ENCODE measurements at places on chromosomes 6 and 20.

DNA sequence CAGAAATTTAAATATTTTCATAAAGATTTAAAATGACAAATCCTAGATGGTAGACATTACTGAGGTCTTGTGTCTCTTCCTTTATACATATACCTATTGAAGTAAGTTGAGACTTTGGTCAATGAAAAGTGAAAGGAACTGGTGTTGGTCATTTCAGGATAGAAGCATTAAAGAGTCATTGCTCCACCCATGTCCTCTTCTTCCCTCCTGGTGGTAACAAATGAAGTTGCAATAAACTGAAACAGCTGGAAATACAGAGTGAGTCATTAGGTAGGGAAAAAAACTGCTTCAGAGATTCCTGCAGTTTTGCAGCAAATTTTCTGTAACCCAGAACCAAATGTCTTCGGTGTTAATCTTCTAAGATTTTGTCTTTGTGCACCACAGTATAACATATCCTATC, 448.0 kb downstream of the EYS start:
- no peak for DNase-seq

GRCh38 chr20:11754451-11754850, 163.2 kb upstream of the BTBD3 start:
- DNase-seq = no peak

GRCh38 chr6:36563928-36564284, 16.6 kb upstream of the STK38 start:
- no peak for DNase-seq

- DNase-seq = no peak
Observed at GRCh38 chr6:35485402-35485877, 11.4 kb downstream of the TEAD3 start.

DNA sequence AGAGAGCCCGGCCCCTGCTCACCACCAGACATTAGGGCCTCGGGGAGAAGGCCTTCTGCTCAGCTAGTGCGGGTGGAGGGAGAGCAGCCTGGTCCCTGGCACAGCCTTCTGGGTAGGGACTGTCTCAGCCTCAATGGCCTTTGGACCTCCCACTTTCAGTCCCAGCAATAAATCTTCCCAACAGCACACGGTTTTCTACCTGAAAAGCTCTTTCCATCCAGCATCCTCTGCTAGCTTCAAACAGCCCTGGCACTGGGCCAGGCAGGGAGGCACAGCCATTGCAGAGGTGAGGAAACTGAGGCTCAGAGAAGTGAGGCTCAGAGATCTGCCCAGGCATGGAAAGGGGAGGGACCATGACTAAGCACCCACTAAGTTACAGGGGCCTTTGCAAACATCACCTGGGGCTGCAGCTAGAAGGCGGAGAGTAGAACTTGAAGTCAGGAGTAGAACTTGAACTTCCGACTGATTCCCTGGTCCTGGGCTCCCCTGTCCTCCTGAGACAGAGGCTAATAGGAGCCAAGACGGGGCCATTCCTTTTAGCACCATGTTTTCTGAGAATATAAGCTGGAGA, 43.9 kb upstream of the NOL4L start:
- DNase-seq = no peak

GRCh38 chr6:17938901-17939300, 48.5 kb downstream of the KIF13A start:
- DNase-seq = no peak

DNA sequence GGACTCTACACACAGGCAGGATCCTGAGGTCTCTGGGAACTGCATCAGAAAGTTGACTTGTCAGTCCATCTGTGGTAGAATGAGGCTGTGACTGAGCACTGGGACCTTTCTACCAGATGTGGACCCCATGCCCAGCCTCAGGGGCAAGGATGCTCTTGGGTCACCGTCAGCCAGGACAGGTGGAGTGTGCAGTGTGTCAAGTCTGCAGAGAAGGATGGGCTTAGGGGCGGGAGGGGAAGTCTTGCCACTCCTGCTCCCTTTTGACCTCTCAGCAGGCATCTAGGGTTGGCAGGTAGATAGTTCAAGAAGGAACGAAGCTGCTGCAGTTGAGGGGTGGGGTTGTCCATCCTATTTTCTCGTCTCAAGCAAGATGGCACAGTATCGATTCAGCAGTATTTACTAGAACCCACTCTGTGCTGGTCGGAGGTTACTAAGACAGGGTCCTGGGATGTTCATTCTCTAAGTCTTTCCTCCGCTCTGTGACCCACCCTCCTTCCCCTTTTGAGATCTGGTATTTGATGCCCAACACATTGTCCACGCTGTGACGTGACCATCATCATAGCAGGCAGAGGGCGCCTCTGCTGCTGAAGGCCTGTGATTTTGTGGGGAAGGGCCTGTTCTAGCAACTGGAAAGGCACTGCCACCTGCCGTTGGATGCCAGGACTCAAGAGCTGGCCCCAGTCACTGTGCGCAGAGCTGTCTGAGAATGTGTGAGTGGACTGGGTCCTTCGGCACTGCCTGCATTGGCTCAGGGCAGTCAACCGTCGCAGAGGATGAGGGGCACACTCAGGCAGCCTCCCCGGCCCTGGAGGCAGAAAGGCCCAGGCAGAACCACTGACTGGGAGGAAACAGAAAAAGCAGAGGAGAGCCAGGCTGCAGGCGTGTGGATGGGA, 23.2 kb downstream of the RBCK1 start:
- peak; percentile 72 for DNase-seq
